Activated B cell treated with CpG ODN at 0.5 μM for 24 hours (primary cell): ENCODE measurements at places on chromosomes 5 and 9. TPM values are rescaled to one million over a fixed set of nuclear protein-coding genes. Genes with fewer than 3 reads are reported as not detected.

Gene GCNT4
- total RNA-seq = not detected in 2 replicates

Gene SLC6A7
- not detected in 2 replicates for total RNA-seq

GRCh38 chr9:389159-389558, 174.5 kb downstream of the DOCK8 start:
- DNase-seq = no peak

DNA sequence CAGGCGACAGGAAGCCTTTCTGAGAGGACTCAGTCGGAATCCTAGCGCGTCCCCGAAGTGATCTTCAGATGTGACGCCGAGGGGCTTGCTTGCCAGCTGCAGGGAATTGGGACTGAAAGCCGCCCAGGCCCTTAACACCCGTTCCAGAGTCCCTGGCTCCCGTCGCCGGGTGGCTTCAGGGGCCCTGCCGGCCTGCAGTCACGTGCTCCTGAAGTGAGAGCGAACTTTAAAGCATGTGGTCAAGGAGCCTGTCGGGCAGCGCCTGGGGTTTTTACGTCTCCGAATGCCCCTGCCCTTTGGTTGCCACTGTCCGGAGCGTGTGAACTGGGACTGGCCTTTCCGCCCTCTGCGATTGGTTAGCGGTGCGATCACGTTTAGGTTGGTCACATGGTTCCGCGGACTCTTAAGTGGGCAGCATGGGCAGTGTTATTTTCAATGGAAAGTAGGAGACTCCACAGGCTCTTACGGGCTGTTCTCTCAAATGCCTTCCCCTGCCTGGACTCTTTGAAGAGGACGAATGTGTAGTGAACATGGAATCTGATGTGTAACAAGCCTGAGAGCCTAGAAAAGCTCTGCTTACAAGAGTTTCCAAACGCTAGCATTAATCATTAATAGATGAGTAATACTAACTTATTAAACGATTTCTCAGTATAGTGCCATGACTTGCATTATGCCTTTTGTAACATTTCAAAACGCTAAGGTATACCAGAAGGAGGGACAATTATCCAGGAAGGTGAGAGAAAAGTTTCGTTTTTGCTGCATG, 1.9 kb downstream of the VLDLR start:
- DNase-seq = no peak

DNA sequence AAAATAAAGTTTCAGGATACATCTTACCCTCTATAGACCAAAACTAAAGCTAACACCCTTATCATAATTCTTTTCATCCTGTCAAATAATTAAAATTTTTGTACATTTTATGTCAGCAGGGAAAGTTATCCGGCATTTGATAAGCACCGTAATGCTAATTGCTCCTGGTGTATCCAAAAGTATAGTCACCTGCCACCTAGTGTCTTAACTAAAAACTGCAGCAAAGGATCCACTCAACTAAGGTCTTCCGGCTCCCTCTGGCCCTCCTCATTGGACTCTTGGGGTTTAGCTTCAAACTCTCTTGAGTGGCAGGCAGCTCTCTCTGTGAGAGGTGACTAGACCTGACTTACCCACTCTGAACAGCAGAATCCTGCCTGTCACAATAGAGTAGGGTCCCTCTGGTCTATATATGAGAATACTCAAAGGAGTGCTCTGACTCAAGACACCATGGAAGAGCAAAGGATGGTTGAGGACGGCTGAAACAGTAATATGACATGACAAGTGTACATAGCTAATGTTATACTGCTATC, 60.4 kb upstream of the CAST start:
- DNase-seq = no peak

GRCh38 chr9:130630071-130630450, 34.3 kb upstream of the PRDM12 start:
- DNase-seq = no peak

DNA sequence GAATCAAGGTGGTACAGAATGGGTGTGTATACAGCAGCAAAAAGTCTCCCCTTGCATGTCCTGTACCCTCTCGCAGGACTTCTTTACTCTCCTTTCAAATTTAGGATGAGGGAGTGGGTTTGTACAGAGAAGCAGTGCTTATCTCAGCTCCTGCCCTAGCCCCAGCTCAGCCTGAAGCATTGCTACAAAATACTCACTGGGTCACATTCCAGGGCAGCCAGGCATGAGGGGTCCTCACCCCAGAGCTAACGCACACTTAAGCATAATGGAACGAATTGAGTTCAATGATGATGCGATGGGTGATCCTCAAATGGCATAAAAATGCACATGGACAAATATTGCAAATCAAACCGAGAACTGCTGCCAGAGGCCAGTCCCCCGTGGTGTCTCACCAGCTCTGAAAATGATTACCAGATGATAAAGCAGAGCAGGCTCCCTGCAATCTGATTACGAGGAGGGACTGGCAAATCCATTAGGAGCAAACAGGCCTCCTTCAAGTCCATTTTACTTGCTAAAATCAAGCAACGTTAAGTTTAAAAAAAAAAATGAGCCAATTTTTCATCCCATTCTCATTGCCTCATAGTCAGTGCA, 231.6 kb upstream of the TAS2R1 start:
- no peak for DNase-seq

- DNase-seq = no peak
Observed at GRCh38 chr9:113364951-113365350, 11.8 kb downstream of the HDHD3 start.

- DNase-seq = no peak
Observed at GRCh38 chr9:22158927-22159346, 149.8 kb upstream of the CDKN2B start.

- DNase-seq = no peak
Observed at GRCh38 chr5:43661102-43661501, 58.1 kb downstream of the NNT start.

GRCh38 chr9:107467416-107467815, 22.2 kb downstream of the KLF4 start:
- no peak for DNase-seq

DNA sequence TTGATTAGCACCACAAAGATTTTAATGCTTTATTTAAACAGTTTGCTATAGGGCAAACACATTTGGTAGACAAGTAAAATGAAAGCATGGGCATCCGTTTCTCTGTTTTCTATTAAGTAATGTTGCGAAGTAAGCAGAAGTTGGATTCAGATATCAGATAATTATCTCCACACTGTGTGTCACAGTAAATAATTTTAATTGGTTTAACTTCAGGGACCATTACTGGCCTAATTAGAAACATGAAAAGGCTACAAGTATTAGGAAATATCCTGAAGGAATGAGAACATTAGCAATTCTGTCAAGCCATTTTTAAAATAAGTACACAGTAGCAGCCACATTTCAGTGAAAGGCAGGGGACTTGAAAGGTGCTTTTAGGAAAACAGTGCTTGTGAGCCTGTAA, 975.4 kb downstream of the NR2F1-AS1 start:
- no peak for DNase-seq

GRCh38 chr9:5389109-5389732, 48.5 kb downstream of the PLGRKT start:
- DNase-seq = no peak

- no peak for DNase-seq
Observed at GRCh38 chr9:79384501-79384900, 187.3 kb upstream of the TLE4 start.

- no peak for DNase-seq
Observed at GRCh38 chr5:9820691-9821449, 190.7 kb upstream of the TAS2R1 start.

- DNase-seq = peak; percentile 77
Observed at GRCh38 chr5:157651623-157652376, 438 bp downstream of the SOX30 start.

- DNase-seq = no peak
Observed at GRCh38 chr5:109239456-109239855, 170.3 kb downstream of the PJA2 start.
